ENCODE measurements at places on chromosomes 1 and 21.
A peak's percentile ranks its signal among the peaks of the same experiment; 100 is the strongest.

GRCh38 chr1:178607718-178608408 lies 95.0 kb downstream of the TEX35 start:
- DNase-seq, result no peak

DNA sequence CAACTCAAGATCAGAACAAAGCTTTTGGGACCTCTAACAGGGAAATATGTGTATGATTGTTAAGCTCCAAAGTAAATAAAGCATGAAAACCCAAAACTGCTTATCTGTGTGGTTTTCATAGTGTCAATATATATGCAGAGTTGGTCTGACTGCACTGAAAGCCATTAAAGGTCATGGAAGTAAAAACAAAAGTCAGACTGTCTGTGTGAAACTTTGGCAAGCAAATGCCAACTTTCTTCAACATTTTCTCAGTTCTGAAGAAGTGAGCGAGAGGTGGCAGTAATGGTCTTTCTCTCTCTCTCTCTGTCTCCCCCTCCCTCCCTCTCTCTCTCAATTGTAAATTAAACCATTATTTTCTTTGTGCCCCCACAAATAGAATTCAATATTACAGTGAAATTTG lies 100.1 kb upstream of the S1PR1 start:
- DNase-seq, result no peak

GRCh38 chr1:152182944-152183361 lies 23.9 kb upstream of the RPTN start:
- DNase-seq, result no peak

GRCh38 chr1:50368179-50369007 lies 54.9 kb downstream of the DMRTA2 start:
- peak; percentile 20 for DNase-seq

DNA sequence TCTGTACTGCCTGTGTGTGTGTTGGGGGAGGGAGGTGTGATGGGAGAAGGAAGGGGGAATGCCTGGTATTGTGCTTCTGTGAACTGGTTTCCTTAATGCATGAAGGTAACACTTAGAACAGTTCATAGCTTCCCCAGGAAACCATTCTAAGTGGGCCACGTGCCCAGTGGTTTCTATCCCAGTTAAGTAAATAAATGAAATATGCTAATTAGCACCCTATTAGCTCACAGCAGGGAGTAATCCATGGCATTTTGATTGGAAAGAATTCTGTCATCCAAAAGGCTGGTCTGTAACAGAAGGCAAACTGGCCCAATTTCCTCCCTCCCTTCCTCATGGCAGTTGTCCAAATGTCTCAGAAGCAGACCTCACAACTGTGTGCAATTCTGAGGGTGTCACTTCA lies 199.3 kb downstream of the TTLL7 start:
- no peak for DNase-seq

DNA sequence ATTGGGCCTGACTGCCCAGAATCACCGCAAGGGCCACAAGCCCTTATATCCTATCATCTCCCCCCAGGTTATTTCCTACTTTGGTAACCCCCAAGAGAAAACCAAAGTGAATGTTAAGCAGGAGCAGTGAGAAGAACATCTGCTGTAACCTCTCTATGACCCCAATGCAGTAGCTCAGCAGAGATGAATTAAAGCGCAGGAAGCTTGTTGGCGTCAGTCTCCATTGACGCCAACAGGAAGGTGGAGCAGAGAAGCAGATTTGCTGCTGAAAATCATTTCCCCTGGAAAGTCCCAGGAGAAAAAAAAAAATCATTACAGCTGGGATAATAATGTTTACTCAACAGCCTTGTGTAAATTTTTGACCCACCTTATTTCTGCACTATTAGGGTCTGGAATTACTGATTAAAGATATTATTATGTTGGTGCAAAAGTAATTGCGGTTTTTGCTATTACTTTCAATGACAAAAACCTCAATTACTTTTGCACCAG lies 33.2 kb upstream of the FAM163A start:
- peak; percentile 25 for DNase-seq

DNA sequence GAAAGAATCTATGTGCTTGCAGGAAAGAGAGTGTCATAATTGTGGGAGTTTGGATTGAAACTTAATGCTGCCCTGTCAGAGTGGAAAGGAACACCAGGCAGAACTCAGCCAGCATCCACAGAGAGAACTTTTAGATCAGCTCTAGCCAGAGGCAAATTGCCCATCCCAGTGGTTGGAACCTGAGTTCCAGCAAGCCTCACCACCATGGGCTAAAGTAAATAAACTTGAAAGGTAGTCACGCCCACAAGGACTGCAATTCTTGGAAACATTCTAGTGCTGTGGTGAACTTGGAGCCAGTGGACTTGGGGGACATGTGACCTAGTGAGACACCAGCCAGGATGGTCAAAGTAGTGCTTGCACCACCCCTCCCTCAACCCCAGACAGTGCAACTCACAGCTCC lies 571.6 kb downstream of the LRRIQ3 start:
- no peak for DNase-seq

- no peak for DNase-seq
Measured at GRCh38 chr21:15000081-15000480, 64.7 kb downstream of the NRIP1 start.

DNA sequence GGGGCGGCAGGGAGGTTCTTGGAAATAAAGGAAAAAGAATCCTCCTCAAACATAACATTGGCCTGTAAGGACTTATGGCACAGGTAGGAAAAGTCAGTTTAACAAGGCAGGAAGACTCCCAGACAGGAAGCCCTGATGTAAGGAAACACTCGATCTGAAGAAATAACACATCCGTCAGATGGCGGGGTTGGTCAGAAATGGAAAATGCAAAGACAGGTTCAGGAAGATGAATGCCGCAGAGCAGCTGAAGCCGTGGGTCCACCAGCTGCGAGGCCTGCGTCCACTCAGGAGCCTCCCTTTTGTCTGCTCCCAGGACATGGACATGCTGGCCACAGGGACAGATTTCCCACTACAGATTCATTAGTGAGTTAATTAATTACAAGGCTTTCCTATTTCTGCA lies 3.8 kb downstream of the RSPH1 start:
- DNase-seq, result no peak

Measured in SHP77 treated with DMSO at 0.1 percent for 48 hours (cell line).